Natural killer cell treated with Interleukin-12 subunit alpha and Interleukin-12 subunit beta and Interleukin-15 and Interleukin-18, amount 100 ng/mL, for 72 hours (primary cell): ENCODE measurements at places on chromosomes 5 and 9.

DNA sequence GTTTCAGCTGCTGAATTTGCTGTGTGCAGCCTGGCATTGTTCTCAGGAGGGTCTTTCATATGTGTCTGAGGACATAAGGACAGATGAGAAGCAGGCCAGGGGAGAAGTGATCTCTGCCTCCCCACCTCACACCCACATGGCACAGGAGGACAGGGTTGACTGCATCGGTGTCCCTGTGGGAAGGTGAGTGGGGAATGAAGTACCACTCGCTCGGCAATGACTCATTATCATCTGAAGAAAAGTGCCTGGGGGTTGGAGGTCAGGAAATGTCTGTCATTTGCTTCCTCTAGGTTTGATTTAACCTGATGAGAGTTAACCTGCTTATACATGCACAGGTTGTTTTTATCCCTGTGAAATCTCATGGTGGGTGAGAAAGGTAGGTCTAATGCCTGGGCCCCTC lies 195.0 kb downstream of the GADD45G start:
- no peaks in the 10 kb centered on the region for H3K4me1 ChIP-seq
- H3K27ac ChIP-seq, result no peak overlapping the region
- no peaks in the 10 kb centered on the region for H3K36me3 ChIP-seq
- peaks cover 15% of the 10 kb centered on the region for H3K27me3 ChIP-seq
- no peak for DNase-seq

DNA sequence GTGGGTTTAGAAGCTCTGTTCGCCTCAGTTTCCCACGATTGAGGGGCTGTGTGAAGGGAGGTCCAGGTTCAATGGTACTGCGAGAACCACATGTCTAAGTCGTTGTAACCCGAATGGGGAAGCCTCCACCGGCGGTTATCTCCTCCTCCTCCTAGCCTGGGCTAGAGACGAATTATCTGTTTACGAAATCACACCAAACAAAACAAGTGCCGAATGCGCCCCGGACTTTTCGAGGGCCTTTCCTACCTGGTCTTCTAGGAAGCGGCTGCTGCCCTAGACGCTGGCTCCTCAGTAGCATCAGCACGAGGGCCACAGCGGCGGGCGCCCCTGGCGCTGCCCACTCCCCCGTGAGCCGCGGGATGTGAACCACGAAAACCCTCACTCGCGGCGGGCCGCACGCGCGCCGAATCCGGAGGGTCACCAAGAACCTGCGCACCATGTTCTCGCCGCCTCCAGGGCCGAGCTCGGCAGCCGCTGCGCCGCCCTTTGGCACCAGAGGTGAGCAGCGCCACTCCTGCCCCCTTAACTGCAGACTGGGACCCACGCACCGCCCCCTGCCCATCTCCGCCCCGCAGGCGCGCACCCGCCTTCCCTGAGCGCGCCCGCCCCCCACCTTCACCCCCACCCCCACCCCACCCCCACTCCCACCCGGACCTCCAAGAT lies at the start of gene CDKN2A:
CDKN2A (minus strand) TSS at position 500 of the 663 bp plus-strand sequence.
- no peaks in the 10 kb centered on the region for H3K36me3 ChIP-seq
- peak; percentile 67 for DNase-seq
- peaks cover 16% of the 10 kb centered on the region for H3K4me1 ChIP-seq
- H3K4me3 ChIP-seq, result peak within 1 kb of the TSS; percentile 92

DNA sequence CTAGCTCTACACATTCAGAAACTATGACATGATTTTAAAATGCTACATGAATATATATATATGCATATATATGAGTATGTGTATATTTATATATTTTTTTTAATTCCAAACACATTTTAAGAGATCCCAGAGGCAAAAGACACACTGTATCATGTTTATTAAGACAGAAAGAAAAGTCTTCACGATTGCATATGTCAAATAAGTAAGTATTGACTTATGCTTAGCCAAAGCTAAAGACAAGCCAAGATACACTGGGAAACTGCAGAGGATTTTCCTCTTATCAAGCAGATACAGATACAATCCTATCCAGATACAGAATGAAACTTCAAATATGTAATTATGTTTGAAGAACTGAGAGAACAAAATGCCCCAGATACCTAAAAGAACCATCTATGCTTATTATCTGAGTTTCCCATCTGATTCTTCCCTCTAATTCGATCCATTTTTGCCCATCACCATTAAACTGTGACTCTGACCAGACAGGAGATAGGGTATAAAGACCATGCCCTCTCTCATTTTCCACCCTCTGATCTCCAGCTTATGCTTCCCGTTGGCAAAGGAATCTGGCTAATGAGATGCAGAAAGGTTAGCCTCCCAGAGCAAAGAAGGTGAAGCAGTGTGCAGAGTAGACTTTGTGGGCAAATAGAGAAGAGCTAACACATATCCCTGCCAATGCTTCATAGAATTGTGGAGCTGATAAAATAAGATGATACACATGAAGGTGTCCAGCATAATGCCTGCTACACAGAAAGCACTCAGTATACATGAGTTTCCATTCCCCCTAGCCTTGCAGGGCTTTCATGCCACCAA lies 131.0 kb upstream of the TARS1 start:
- no peak overlapping the region for H3K27ac ChIP-seq
- no peaks in the 10 kb centered on the region for H3K4me1 ChIP-seq
- DNase-seq, result no peak

GRCh38 chr9:89138463-89139390 lies 39.9 kb downstream of the SHC3 start:
- peaks cover 2% of the 10 kb centered on the region for H3K27me3 ChIP-seq
- H3K4me3 ChIP-seq, result no peak overlapping the region
- DNase-seq, result no peak
- H3K4me1 ChIP-seq, result no peaks in the 10 kb centered on the region
- H3K27ac ChIP-seq, result no peak overlapping the region

DNA sequence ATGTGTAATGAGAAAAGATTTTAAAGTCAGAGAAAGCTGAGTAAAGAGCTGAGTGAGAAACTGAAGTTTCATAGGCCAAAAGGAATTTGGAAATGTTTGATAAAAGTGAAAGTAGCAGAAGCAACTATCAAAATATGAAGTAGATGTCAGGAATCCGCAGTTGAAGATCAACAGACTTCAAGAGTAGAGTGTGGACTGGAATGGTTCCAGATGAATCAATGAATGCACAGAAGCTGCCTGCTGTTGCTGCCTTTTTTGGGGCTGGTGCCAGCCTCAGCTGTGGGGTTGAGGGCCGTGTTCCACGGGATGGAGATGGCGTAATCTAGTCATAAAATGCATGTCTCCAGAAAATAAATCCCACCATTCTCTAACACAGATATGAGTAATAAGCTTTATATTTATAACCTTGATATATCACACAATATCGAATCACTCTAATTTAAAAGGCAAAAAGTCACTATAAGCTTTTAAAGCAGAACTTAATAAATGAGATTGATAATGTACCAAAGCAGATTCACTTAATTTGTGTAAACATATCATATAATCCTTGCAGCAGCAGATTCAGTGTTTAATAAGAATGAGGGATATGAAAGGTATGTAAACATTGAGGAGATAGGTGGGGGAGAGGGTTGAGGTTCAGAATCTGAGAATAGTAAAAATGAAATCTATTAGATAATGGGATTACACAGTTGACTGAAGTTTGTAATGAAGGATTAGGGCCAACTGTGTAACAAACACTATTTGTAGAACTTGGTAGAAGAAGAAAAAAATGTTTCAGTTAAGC lies 652.3 kb upstream of the FTMT start:
- H3K27ac ChIP-seq, result no peak overlapping the region
- no peak overlapping the region for H3K4me3 ChIP-seq
- H3K4me1 ChIP-seq, result no peaks in the 10 kb centered on the region
- DNase-seq, result no peak
- H3K36me3 ChIP-seq, result no peaks in the 10 kb centered on the region

- H3K36me3 ChIP-seq, result no peaks in the 10 kb centered on the region
- no peak for DNase-seq
- H3K27me3 ChIP-seq, result peaks cover 11% of the 10 kb centered on the region
- H3K4me3 ChIP-seq, result peak overlapping the region; percentile 68
- H3K4me1 ChIP-seq, result peaks cover 27% of the 10 kb centered on the region
- peak overlapping the region; percentile 27 for H3K27ac ChIP-seq
Measured at GRCh38 chr9:127005770-127006314, 91.3 kb downstream of the RALGPS1 start.

- no peaks in the 10 kb centered on the region for H3K4me1 ChIP-seq
- H3K36me3 ChIP-seq, result no peaks in the 10 kb centered on the region
- peak; percentile 47 for DNase-seq
- no peaks in the 10 kb centered on the region for H3K27me3 ChIP-seq
- H3K27ac ChIP-seq, result no peak overlapping the region
Measured at GRCh38 chr9:134128727-134129679, 6.9 kb upstream of the WDR5 start.

DNA sequence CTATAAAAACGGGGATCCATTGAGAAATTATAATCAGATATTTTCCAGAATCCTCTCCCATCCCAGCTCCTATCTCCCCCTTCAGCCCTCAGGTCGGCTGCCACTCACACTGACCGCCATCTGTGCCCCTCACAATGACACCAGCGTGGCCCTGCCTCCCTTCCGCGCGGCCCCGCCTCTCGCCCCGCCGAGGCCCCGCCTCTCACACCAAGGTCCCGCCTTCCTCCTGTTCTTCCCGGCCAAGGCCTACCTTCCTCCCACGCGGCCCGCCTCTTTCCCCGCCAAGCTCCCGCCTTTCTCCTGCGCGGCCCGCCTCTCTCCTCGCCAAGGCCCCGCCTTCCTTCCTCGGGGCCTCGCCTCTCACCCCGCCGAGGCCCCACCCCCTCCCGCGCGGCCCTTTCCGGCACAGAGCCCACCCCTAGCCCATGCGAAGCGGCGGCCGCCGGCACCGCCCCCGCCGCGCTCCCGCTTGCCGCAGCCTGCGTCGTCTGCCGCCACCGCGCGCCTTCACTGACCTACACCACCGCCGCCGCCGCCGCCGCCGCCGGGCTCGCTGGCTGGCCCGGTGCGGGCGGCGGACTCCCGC lies at the start of gene DNAJC21:
DNAJC21 (plus strand) TSS at position 426 of the 586 bp plus-strand sequence. CDS start 261 bp downstream, outside the sequence.
- H3K36me3 ChIP-seq, result peaks cover 8% of the 10 kb centered on the region
- H3K4me3 ChIP-seq, result peak within 1 kb of the TSS; percentile 74
- no peaks in the 10 kb centered on the region for H3K27me3 ChIP-seq
- peak within 1 kb of the TSS; percentile 79 for H3K27ac ChIP-seq

- no peak overlapping the region for H3K4me3 ChIP-seq
- no peaks in the 10 kb centered on the region for H3K4me1 ChIP-seq
- peaks cover 22% of the 10 kb centered on the region for H3K36me3 ChIP-seq
Measured at GRCh38 chr9:101569741-101570501, 24.8 kb downstream of the PPP3R2 start.

GRCh38 chr9:131181091-131181681 lies 55.8 kb downstream of the NUP214 start:
- DNase-seq, result no peak
- no peaks in the 10 kb centered on the region for H3K4me1 ChIP-seq
- H3K36me3 ChIP-seq, result peaks cover 25% of the 10 kb centered on the region

DNA sequence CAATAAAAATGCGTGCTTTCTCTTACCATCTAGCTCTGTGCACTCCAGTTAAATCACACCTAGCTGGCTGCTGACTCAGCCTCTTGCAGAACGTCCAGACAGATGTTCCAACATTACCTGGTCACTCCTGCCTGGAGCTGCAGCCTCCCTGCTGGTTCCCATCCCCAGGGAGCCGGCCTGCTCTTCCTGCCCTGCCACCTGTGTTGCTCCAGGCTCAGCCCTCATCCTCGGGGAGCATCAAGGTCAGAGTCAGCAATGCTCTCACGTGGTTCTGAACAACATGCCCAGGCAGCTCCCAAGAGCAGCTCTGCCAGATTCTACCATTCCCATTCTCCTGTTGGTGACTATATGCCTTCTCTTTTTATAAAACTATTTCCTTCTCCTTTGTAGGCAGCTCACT lies 81.3 kb downstream of the GADD45G start:
- peak overlapping the region; percentile 48 for H3K27ac ChIP-seq
- no peak overlapping the region for H3K4me3 ChIP-seq
- peaks cover 17% of the 10 kb centered on the region for H3K4me1 ChIP-seq
- H3K27me3 ChIP-seq, result no peaks in the 10 kb centered on the region
- DNase-seq, result no peak

DNA sequence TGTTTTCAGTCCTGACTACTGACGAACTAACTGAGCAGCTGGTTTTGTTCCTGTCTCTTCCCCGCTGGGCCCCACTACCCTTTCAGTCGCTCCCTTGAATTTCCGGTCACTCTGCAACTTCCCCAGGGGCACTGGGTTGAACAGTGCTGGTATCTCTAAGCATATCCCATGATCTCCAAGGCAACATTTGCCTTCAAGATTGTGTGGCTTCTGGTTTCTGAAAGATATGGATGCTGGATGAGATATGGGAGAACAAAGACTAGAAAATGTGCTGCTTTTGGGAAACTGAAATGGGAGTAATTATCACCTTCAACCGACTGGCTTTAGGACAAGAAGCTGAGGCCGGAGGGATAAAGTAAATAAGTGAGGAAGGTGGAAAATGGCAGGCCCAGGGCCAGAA lies 258.2 kb upstream of the PIK3R1 start:
- no peak for DNase-seq
- no peak overlapping the region for H3K27ac ChIP-seq

- no peaks in the 10 kb centered on the region for H3K27me3 ChIP-seq
- peak overlapping the region; percentile 14 for H3K27ac ChIP-seq
- H3K4me1 ChIP-seq, result no peaks in the 10 kb centered on the region
- H3K36me3 ChIP-seq, result peaks cover 9% of the 10 kb centered on the region
Measured at GRCh38 chr5:62385816-62386400, 17.8 kb downstream of the DIMT1 start.

DNA sequence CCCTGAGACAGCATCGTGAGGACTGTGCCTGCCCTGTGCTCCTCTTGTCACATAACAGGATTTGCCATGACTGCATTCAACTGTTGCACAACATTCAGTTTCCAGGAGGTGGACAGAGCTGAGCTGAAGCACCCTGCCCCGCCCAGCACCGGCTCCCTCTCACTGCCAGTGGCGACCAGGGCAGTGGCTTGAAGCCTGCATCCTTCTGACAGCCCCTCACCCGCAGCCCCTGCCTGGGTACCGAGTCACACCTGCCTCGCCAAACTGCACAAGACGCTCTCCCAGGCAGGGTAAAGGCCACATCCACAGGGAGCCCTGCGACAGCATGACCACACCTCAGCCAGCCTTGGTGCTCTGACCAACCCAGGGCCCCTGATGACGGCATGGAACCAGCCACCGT lies 59.9 kb upstream of the ZNF354A start:
- no peaks in the 10 kb centered on the region for H3K4me1 ChIP-seq
- no peak overlapping the region for H3K4me3 ChIP-seq
- H3K27ac ChIP-seq, result no peak overlapping the region
- no peak for DNase-seq

DNA sequence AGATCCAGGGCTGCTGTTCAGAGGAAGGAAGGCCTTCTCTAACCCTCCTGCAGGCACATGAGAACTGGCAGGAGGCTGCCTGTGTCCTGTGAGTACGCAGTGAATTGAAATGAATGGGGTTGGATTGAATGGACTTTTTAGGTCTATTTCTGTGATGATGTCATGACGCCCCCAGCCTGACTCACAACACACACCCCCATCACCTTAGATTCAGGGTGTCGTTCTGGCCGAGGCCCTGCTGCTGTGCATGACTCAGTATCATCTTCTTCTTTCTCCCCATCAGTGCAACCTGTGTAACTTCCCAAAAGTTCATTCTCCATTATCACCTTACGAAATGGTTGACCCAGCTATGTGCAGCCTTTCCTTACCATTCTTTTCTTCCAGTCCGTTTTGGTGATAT lies 5.4 kb downstream of the PCAT7 start:
- H3K4me3 ChIP-seq, result no peak overlapping the region
- no peak overlapping the region for H3K27ac ChIP-seq
- H3K36me3 ChIP-seq, result no peaks in the 10 kb centered on the region
- no peak for DNase-seq
- peaks cover 13% of the 10 kb centered on the region for H3K27me3 ChIP-seq

GRCh38 chr5:147455822-147456450 lies 53.9 kb downstream of the DPYSL3 start:
- H3K36me3 ChIP-seq, result no peaks in the 10 kb centered on the region
- H3K4me1 ChIP-seq, result peaks cover 11% of the 10 kb centered on the region
- no peak for DNase-seq
- no peak overlapping the region for H3K4me3 ChIP-seq
- peaks cover 67% of the 10 kb centered on the region for H3K27me3 ChIP-seq
